ENCODE measurements at places on chromosomes 12 and 14.

DNA sequence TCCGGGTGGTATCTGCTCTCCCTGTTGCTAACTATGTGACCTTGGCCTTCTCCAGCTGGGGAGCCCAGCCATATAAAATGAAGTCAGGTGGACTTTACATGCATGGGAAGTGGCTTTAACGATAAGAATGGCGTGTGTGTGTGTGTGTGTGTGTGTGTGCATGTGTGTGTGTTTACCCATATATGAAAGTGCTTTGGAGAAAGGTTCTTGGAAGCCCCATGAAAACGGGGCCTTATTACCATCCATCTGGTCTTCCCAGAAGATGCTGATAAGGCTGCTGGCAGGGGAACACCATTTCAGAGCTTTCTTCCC, 94.8 kb downstream of the LRRC74A start:
- DNase-seq, result no peak

DNA sequence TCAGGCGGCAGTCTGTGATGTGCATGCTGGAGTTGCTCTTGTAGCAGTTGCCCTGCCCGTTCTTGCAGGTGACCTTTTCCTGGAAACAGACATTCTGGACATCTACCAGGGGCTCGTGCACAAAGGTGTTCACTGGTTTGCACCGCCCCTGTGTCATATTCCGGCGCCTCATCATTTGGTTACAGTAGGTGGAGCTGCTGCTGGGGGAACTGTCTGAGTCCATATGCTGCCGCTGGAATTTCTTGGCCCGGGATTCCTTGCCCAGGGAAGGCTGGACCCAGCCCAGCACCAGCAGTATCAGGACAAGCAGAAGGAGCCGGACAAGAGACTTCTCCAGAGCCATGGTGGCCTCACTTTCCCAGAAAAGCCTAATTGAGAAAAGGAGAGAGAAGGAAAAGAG, 918 bp downstream of the RNASE1 start:
- no peak for DNase-seq

- no peak for DNase-seq
Observed at GRCh38 chr12:132674561-132674960, 12.6 kb downstream of the POLE start.

DNA sequence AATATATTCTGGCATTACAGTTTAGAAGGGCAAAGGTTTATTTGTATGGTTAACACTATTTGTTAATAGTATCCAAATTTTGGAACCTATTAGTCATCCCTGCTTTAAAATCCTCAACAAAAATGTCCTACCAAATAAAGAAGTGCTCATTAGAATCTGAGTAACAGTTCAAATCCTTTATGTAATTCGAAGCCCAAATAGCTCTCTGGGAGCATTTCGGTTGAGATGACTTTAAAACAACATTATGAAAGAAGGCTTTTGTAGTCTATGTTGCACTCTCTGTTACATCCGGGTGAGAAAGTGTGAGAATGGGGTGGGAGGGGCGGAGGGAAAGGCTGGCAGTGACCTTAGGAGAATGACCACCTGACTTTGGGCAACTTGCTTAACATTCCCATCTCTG, 59.7 kb downstream of the SLC38A1 start:
- peak; percentile 50 for DNase-seq

DNA sequence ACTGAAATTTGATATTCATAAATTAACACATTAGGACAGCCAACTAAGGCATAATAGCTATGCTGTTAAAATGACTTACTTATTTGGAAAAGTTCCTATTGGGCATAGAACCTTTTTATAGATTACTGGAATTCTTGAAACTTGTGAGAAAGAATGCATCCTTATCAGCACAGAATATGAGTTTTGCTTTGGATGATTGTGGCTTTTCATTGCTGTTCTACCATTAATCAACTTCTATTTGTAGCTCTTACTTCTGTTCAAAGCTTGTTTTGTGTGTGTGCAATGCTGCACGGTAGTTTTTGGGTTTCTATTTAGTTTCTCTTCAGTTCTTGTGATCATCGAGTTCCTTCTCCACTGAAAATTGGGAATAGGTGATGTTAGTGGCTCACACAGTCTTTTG, 152.4 kb upstream of the PELI2 start:
- no peak for DNase-seq

- peak; percentile 23 for DNase-seq
Observed at GRCh38 chr12:66688846-66689439, 10.1 kb upstream of the GRIP1 start.

GRCh38 chr12:127245437-127245836, 1021.5 kb upstream of the TMEM132C start:
- peak; percentile 74 for DNase-seq

DNA sequence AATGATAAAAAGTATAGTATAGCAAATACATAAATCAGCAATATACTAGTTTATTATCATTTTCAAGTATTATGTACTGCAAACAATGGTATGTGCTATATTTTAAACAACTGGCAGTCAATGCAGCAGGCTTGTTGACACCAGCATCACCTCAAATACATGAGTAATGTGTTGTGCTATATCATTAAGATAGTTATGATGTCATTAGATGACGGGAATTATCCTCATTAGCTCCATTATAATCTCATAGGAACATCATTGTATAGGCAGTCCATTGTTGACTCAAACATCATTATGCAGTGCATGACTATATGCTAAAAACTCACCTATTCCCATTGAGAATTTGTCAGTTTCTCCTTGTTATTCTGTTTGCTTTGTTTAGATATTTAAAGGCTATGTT, 85.4 kb downstream of the PRKD1 start:
- no peak for DNase-seq

GRCh38 chr12:9731797-9732196, 1.1 kb downstream of the CLECL1 start:
- DNase-seq, result no peak

- DNase-seq, result peak; percentile 8
Observed at GRCh38 chr12:104565606-104566243, 109.0 kb downstream of the CHST11 start.
